ENCODE measurements at places on chromosomes 2 and 18.

DNA sequence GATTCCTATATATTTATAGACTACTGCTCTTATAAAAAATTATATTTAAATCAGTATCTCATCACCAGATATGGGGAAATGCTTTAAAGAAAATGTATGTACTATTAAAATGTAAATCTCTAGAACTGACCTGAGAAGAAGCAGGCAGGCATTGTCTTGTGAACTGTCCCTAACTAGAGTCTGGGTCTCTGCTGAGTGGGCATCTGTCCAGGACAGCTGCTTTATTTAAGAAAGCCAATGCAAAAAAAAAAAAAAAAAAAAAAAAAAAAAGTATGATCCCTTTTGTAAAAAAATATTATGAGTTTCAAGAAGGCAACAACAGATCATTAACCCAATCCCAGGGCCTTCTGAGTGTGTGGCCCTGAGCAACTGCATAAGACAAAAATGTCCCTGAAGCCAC lies 66.0 kb downstream of the PAX3 start:
- no peak for DNase-seq

- DNase-seq: no peak
Observed at GRCh38 chr2:221166292-221166691, 405.8 kb downstream of the EPHA4 start.

DNA sequence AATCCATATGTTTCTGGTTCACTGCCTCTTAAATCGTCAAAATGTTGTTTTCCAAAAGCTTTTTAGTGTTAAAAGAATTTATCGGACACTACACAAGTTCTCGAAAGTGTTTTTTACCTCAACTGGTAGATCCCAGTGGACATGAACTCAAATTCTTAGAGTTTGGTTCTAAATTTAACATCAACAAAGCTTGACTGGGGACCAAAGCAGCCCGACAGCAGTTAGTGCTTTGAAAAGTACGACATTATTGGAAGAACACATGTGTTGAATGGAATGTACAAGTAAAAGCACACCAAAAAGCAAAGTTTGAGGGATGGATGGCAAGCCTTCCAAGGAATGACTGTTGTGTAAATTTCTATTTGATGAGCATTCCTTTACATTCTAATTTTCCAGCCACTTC lies 803.9 kb upstream of the POU3F3 start:
- no peak for DNase-seq

- no peak for DNase-seq
Observed at GRCh38 chr2:166074430-166074829, 53.4 kb downstream of the SCN1A start.

GRCh38 chr2:43196768-43197587 lies 29.4 kb downstream of the ZFP36L2 start:
- DNase-seq: no peak

DNA sequence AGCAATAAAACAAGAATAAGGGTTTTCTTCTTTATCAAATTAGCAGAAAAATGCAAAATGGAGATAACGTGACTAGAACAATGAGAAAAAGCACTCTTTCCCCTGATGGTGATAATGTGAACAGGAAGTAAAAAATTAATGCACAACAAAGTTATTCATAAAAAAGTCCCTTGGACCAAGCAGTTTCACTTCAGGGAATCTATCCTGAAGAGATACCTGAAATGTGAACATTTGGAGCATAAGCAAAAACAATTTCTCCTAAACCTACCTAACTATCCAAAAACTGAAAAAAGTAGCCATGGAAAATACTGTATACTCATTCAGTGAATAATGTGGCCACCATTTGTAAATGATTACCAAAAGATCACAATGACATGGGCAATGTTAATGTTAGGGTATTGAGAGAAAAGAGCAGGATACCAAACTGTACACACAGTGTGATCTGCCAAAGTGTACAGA lies 48.7 kb downstream of the TRIP12 start:
- no peak for DNase-seq

DNA sequence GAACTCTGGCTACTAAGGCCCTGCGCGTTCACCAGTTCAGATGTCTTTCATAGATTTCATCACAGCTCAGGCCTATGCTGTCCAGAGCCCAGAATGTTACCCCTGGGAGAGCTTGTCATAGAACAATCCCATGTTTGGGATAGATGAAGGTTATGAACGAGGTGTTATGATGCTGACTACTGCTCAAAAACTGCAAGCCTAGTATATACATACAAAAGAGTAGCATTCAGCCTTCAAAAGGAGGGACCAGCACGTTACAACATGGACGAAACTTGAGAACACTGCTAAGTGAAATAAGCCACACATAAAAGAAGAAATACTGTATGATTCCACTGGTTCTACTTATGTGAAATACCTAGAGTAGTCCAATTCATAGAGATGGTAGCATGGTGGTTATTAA lies 401.9 kb downstream of the NBAS start:
- DNase-seq: no peak

DNA sequence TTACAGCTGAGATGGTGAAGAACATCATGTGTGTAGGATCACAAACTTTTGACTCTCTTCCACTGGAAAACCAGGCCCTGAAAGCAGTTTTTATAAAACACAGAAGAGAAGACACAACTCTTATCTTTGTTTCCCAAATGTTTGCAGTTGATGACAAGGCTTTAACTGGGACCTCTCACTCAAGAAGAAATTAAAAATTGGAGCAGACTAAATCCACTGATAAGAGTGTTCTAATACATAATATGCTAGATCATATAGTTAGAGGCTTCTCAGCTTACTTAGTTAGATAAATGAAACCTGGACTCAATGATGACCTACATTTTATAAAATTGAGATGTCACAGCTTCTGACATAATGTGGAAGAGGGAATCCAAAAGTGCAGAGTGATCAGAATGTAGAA lies 158.3 kb upstream of the WDSUB1 start:
- no peak for DNase-seq

DNA sequence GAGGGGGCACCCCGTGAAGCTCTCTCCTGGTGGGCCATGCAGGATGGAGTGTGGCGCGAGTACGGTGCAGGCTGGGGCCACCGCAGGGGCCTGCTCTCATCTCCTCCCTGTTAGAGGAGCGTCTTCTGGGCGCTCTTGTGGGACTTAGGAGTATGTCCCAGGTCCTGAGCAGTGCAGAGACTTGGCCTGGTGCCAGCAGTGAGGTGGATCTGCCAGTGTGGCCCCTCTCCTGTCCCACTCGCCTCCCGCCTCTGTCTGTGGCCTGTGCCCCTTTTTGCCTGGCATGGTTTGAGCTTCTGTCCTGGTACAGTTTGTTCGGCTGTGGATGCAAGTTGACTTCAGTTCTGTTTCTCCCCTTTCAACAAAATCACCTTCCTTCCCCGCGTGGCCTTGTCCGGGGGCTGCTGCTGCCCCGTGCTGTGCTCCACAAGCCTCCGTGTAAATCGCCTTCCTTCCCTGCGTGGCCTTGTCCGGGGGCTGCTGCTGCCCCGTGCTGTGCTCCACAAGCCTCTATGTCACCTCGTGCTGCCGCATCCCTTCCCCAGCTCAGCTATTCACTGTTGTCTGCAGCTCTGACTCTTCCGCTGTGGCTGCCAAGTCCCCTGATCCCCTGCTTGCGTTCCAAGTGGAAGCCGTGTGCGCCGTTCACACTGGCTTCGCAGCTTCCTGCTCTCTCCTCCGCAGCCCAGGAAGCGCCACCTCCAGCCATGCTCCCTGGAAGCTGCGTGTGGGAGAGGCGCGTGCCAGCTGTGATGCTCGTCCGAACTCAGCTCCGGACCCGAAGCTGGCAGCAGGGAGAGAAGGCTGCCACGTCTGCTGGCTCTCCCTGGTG lies 13.7 kb downstream of the LDLRAD4 start:
- DNase-seq: no peak

- no peak for DNase-seq
Observed at GRCh38 chr2:46329340-46329739, 32.1 kb downstream of the EPAS1 start.

- no peak for DNase-seq
Observed at GRCh38 chr2:203809084-203809521, 58.5 kb upstream of the CTLA4 start.

- no peak for DNase-seq
Observed at GRCh38 chr2:174764280-174765255, at the start of gene CHRNA1. TSS of gene CHRNA1 (minus strand) at chr2:174764472. CDS start at chr2:174764394, 78 bp downstream.

GRCh38 chr18:5284808-5285207 lies 10.7 kb downstream of the ZBTB14 start:
- no peak for DNase-seq

GRCh38 chr2:105544591-105545377 lies 145.9 kb upstream of the FHL2 start:
- no peak for DNase-seq

GRCh38 chr2:42933824-42934254 lies 141.5 kb upstream of the HAAO start:
- no peak for DNase-seq

DNA sequence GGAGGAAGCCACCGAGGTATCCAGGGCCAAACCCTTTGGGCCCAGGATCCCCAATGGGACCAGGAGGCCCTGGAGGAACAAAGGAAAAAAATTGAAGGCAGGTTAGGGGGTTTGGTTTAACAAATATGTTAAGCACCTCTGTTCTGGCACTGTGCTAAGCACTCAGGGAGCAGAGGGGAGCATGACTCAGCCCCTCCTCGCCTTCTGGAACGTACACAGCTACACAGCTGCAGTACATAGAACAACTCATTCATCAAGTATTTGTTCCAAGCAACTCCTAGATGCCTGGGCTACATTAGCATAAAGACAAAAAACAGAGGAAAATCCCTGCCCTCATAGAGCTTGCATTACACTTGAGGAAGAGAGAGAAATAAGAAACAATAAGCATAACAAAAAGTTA lies 153.6 kb downstream of the COL4A4 start:
- no peak for DNase-seq

GRCh38 chr2:196696423-196697079 lies 57.0 kb downstream of the CCDC150 start:
- peak; percentile 11 for DNase-seq

DNA sequence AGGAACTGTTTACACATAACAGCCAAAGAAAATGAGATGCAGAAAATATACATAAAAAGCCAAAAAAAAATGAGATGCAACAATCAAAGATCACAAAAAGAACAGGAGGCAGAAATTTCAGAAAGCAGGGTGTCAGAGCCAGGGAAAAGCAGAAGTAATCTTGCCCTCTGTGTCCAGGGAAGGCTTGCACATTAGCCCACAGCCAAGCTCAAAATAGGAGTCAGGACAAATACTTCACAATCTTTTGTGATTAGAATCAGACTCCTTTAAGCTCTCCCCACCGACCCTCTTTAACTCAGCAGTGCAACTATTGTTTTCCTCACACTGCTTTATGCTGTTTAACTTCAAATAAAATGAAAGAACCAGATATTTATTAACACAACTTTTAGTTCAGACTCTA lies 34.6 kb downstream of the IAH1 start:
- no peak for DNase-seq

DNA sequence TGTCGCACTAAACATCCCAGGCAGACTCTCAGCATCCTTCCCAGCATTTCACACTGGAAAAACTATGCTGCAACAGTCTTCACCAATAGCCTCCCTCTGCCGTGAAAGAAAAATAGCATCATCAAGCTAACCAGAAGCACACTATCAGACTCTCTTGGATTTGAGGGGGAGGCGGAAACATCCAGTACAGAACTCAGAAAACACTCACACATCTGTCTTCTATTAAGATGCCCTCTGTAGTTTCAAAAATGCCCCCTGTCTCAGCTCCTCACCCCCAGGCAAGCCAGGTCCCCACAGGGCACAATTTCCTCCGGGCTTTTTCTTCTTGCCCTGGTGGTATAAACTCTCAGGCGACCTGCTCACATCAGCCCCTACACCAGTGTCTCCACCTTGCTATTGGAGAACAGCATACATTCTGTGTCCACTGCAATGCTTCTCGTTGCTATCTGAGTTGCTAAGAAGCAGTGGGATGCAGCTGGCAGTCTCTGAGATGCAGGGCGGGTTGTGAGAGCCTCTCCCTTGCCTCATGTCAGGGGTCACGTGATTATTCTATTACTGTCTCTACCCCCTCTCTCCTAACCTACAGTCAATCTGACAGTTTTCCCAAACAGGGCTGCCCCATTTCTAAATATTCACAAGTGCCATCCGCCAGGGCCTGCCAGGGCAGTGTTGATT lies 189.9 kb downstream of the INO80D start:
- DNase-seq: no peak

GRCh38 chr2:183025993-183026392 lies 12.3 kb downstream of the NCKAP1 start:
- no peak for DNase-seq

DNA sequence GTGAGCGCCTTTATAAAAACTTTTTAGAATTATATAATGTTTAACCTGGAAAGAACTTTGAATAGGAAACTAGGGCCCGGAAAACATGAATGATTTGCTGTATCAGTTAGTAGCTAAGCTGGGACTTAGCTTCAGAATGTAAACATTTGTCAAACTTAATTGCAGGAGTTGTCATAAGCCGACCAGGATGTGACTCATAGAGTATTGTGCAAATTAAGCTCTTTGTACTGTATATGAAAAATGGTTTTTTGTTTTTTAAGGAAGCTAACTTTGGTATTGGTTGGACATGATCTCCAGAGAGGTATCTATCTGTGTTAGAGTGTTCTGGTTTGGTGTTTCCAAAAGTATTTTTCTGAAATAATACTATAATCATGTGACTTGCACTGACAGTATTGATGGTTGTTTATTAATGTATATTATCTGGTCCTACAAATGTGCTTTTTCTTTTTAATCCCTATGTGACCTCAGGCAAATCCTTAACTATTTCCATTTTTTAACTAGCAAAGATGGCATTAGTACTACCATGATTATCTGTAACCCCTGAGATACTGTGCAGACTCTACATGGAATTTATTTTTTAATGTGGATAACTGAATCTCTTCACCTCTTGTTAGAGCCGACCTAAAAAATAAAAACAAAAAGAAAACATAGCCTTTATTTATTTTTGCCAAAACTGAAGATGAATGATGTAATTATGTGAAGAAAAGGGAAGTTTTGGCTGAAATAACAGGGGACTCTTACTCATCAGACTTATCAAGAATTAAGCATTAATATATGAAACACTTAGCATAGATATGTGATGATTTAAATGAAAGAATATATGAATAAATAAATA lies 11.7 kb downstream of the YIPF4 start:
- DNase-seq: no peak

- no peak for DNase-seq
Observed at GRCh38 chr2:33383855-33384598, 92.4 kb upstream of the RASGRP3 start.

- DNase-seq: no peak
Observed at GRCh38 chr2:46535360-46535759, 56.0 kb downstream of the TMEM247 start.
